Activated gamma-delta T cell treated with Interleukin-2 at 50 U/mL for 16 hours (primary cell): ENCODE measurements at places on chromosomes 2 and 18.

DNA sequence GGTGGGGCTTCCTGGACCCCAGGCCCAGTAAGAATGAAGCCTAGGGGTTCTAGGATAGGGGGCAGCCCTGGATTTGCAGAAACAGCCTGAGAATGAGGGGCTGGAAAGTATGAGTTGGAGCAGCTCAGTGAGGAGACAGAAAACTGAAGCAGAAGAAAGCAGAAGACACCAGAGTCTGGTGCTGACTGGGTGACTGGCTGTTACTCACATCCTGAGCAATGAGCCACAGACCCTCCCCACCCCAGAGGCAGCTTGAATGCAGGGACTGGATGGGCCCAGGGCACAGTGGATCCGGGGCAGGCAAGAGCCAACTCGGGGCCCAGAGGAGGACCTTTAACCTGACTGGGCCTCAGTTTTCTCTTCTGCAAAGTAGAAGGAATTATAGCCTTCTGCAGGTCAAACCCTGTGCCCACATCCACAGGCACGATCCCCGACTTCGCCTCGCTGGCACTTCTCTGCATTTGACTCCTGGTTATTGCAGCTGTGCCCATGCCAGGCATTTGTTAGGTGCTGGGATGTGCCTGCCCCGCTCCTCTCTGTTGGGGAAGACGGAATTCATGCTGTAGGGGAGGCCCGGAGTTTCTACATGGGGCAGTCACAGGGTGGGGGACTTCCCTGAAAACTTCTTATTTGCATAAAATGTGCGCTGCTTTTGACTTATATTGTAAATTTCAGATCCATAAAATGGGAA lies 8.5 kb downstream of the STEAP3 start:
- no peak for DNase-seq

DNA sequence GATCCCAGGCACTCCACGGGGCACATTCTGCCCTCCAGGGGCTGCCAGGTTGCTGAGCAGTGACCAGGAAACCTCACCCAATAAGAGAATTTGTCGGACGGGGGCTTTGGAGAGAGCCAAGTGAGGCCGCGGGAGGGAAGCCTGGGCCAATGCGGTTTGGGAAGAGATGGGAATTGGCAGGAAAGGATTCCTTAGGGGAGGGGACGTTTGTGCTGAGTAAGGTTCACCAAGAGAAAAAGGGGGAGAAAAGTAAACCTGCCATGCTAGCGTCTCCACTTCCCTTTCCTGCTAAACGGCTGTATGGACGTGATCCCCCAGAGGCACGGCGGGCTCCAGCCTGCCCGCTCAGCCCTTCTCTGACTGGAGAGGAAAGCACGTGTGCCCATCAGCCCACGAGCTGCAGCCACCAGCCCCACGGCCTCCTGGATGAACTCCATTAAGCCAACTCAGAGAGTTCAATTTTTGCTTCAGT lies 194.4 kb upstream of the ID2 start:
- DNase-seq = no peak

DNA sequence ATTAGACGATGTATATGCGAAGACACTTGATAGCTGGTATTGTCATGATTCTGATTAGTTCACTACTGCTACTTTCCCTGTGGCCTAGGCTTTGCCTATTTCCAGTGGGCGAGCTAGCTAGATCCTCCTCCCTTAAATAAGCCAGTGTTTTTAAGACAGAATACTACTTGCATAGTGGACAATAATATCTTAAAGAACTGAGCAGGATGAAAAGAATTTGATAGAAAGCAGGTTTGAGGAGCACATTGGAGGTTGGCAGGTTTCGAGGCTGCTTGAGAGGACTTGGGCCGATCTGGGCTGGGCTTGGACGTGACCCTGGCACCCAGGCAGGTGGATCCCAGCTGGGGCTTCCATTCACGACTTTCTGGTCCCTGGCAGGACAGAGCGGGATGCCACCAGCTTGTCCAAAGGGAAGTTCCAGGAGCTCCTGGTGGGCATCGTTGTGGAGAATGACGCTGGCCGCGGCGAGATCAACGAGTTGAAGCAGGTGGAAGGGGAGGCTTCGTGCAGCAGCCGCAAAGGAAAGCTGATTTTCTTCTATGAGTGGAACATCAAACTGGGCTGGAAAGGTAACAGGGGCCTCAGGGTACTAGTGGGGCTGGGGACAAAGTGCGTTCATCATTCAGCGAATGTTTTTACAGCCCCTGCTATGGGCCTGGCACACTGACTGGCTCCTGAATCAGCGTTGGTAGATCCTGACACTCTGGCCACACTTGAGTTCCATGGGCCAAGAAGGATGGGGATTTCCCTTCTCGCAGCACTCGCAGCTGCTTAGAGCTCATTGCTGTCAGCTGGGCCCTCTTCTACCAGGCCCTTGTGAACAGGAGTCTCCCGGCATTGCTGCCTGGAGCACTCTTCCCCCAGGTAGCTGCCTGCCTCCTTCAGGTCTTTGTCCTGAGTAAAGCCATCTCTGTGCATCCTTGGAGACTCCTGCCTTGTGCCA lies 16.9 kb downstream of the C2orf74 start:
- no peak for DNase-seq

DNA sequence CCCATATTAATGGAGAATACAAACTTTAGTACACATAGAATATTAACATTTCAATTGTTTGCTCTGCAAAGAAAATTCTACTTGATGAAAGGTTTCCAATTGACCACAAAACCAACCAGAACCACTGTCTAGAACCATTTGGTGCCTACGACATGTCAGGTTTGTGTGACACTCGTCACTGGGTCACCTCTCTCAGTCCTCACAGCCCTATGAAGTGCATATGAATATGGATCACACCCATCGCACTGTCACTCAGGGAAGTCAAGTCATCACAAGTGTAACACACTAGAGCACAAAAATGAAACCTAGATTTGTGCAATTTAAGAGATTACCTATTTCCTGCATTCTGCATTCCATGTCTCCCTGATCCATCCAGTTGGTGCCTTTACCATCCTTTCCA lies 43.7 kb downstream of the PTPN2 start:
- DNase-seq = no peak

DNA sequence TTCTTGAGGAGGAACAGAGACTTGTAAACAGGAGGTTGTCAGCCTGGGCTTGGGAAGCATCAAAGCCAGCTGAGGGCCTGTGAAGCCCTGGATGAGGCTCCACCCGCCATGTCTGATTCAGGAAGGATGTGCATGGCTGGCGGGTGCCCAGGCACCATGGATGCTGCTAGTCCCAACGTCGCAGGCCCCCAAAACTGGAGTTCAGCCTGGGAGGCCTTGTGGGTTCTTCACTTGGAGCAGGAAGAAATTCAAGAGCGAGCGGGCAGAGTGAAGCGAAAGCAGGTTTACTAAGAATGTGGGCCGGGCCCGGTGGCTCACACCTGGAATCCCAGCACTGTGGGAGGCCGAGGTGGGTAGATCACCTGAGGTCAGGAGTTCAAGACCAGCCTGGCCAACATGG lies 12.1 kb upstream of the PXDN start:
- DNase-seq = no peak

- DNase-seq = no peak
Observed at GRCh38 chr2:94984964-94985575, 40.4 kb upstream of the MAL start.

GRCh38 chr18:11408555-11409065 lies 200.8 kb upstream of the SLC35G4 start:
- DNase-seq = no peak

- no peak for DNase-seq
Observed at GRCh38 chr2:43714164-43714563, 37.9 kb upstream of the C1GALT1C1L start.

DNA sequence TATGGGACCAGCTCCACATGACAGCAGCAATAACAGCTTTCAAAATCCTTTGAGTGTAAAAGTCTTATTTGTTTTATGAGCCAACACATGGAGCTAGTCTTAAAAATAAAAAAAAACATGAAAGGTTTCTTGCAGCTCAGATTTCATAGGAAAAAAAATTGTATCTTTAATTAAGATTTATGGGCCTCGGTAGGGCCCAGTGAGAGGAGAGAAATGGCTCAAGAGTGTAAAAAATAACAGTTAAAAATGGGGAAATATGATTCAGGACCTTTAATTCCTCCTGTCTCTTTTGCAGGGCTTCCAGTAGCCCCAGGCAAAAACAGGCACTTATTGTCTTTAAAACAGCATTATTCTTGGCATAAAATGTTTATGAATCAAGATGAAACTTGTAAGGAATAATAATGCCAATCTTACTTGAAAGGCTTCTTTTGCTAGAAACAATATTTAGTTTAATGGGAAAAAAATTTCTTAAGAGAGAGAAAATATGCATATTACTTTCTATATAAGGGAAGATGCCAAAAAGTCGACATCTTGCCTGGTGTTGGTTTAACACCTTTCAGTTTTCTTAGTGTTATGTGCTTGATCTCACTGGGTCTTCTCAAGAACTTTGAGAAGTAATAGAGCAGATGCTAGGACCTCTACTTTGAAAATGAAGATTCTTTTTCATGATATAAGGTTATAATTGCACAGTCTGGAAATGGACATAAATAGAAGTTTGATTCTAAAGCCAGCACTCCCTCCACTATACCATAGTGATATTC lies 71.3 kb upstream of the SETBP1 start:
- DNase-seq = no peak
